Tibial nerve (tissue), 4 donors: ENCODE measurements at places on chromosomes 13 and 19.

GRCh38 chr19:43525836-43526771, 897 bp downstream of the ETHE1 start:
- no peak for DNase-seq

GRCh38 chr13:78035500-78035899, 116.9 kb upstream of the EDNRB start:
- DNase-seq, result no peak

- peak; percentile 97 for DNase-seq
Measured at GRCh38 chr19:15379083-15379998, at the start of gene AKAP8. AKAP8 (minus strand) TSS chr19:15379787; CDS start chr19:15379731, 56 bp downstream.

GRCh38 chr13:99385161-99385560, 78.0 kb upstream of the GPR183 start:
- no peak for DNase-seq

GRCh38 chr13:108176685-108177274, 38.6 kb downstream of the LIG4 start:
- DNase-seq, result no peak

DNA sequence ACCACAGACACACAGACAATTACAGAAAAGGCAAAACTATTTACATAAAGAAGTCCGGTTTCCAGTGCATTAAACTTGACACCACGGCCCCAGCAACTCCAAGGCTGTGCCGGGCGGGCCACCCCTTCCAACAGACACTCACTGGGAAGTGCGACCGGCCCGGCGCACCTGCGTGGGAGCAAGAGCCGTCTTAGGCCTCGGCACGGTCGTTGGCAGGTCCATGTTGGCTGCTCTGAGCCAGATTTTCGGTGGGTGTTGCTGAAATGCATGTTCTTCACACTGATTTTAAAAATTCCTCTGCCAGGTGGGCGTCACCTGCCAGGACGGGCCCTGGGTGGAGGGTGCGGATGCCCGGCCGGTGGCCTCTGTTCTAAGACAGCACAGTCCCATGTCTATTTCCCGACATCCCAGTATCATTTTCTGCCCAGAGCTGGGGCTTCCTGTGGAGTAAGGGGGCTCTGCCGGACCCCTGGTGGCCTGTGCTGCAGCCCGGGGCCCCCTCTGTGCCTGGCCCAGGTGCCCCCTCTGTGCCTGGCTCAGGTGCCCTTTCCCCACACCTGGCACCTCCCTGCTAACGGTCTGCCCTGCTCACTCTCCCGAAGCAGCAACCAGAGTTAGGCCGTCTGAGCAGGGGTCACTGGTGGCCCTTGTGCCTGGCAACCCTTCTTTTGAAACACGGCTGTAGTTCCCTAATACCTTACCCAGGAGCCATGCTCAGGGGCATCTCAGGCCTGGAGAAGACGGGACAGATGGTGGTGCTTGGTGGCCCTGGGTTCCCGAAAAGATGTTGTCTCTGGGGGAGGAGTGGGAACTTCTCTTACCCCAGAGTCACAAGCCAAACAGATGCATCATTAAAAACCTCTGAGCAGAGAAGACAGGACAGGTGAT, 9.2 kb downstream of the TMEM255B start:
- no peak for DNase-seq

DNA sequence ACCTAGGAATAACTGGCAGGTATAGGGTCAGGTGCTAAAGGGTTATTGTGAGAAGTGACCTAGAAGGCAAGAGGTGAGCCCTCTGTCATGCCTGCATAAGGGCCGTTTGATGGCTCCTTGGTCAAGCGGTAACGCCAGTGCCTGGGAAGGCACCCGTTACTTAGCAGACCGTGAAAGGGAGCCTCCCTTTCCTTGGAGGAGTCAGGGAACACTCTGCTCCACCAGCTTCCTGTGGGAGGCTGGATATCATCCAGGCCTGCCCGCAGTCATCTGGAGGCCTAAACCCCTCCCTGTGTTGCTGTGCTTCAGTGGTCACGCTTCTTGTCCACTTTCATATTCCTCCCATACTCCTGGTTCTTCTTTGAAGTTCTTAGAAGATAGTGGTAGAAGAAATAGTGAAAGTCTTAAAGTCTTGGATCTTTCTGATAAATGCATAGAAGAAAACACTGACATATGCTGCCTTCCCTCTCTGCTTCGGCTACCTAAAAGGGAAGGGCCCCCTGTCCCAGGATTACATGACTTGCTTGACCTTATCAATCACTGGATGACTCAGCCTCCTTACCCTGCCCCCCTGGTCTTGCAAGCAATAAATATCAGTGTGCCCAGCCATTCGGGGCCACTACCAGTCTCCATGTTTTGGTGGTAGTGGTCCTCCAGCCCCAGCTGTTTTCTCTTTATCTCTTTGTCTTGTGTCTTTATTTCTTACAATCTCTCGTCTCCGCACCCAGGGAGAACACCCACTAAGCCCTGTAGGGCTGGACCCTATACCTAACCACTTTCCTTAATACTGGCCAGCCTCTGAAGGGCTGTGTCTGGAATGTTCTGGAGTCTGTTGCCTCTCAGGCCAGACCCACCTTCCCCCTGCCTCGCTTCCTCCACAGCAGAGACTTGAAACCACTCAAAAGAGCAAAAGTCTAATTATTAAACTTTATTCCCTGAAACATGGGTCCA, 16.1 kb upstream of the ABCC4 start:
- no peak for DNase-seq

DNA sequence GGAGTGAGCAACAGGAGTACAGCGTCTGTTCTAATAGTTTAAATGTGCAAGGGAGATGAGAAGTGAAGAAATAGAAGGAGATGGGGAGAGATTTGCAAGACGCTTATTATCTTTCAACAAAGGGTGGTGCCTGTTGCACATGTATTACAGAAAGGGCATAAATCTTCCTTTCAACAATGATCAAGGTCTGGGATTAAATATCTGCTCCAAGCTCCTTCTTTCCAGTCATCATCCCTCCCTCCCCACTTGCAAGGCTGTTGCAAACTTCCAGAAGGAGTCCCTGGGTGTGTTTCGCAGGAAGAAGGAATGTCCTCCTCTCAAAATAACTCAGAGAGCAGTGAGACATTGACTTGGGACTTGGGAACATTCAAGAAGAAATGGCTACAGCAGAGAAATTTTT, 63.5 kb upstream of the MYCBP2 start:
- DNase-seq, result no peak

DNA sequence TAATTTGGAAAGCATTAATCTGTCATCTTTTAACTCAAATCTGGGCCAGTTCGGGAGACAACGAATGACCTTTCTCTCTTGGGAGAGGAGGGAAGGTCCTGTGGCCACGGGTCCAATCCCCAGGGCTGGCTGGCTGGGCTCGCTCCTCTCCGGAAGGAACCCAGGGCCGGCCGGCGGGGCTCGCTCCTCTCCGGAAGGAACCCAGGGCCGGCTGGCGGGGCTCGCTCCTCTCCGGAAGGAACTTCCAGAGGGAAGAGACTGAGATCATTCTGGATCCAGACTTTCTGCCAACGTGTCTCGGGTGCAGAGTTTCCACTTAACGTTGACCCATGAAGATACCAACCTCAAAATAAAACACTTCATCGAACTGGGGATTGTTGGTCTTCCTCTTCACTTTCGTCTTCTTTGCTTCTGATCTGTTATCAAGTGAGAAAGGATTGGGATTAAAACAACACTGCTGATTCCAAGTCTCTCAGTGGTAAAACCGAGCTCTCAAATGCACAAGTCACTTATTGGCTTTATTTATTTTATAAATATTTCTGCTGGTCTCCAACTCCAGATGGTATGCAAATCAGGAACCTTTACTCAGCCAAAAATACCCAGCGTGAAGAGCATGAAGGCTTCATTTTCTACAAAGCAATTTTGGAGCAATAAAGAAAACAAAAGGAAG, 53.3 kb upstream of the C13orf46 start:
- DNase-seq, result no peak

DNA sequence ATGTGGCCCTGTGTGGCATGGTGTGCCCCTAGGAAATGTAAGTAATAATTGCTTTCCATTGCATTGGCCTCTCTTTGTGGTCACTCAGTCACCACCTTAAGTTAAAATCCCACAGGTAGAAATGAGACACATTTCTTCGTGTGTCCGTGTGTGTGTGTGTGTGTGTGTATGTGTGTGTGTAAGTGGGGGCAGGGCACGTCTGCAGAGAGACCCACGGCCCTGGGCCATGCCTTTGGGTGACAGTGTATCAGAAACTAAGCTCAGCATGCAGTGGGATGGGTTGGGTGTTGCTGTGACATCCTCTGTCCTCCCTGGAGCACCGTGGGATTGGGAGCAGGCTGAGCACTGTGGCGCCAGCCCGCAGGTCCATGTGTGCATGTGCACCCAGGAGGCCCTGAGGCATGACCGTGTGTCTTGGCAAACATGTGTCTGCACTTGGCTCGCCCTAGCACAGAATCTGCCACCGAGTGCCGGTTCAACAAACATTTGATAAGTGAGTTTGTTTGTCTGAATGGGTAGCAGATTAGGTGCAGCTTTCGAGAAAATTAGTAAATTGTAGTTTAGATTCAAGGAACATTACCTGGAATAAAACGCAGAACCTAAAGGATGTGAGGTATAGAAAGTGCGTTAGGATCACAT, 91.8 kb downstream of the WTIP start:
- no peak for DNase-seq

- DNase-seq, result no peak
Measured at GRCh38 chr13:106755542-106755941, 187.6 kb upstream of the ARGLU1 start.

GRCh38 chr13:37870895-37871550, 1.5 kb upstream of the TRPC4 start:
- no peak for DNase-seq

DNA sequence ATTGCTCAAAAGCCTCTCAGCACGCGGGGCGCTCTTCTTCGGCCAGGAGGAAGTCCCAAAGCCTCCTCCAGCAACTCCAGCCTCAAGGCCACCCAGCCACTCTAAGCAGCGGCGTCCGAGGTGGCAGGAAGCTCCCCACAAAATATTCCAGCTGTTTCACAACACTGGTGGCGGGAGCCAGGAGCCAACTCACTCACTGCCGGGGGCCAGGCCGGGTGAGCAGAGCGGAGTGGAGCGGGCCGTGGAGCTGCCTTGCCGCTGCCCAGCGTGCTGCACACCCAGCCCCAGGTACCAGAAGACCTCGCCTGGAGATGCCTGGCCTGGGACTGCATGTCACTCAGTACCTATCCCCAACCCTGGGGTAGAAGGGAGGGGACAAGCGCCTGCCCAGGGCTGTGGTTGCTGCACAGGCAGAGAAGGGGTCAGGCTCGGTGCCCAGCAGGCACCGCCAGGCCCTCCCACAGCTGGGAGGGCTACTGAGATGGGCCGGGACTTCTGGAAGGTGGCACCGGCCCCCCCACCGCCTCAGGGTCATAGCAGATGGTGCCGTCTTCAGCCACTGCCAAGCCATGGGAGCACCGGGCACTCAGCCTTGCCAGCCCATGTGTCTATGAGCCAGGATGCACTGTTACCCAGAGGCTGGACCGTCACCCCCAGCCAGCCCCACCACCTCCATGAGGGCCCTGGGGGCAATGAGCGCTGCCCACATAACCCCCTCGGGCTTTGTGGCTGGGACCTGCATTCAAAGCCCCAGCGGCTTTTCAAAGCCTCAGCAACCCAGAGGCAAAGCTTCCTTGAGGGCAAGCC, 59.2 kb downstream of the MLLT1 start:
- DNase-seq, result peak; percentile 66

DNA sequence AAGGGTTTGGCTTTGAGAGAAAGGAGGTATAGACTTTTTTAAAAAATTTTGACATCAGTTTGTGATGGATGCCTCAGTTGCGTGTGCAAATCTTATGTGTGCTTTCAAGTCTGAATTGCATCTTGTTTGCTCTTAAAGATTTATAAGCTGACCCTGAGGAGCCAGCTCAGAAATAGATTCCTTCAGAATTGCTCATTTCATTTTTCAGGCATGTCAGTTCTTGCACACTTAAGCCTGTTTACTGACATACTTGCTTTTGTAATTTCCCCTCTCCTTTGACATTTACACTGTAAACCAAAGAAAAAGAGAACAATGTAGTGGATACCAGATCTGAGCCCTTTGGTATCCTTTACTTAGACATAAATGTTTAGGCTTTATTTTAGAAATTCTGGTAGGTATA, 87.6 kb downstream of the RNF17 start:
- DNase-seq, result no peak

- no peak for DNase-seq
Measured at GRCh38 chr13:59931621-59932020, 232.1 kb downstream of the DIAPH3 start.

DNA sequence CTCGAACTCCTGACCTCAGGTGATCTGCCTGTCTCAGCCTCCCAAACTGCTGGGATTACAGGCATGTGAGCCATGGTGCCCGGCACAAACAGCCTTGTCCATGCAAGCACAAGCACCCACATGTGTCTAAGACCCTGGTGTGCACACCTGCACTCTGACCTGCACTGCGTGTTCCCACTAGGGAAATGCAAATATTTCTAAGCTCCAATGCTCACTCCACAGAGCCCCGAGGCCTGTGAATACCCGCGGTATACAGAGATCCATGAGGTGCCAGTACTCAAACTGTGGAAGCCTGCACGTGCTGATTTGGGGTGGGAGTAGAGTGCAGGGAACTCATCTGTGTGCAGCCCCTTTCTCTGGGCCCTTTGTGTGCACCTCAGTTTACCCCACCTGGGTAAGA, 14.7 kb downstream of the GADD45B start:
- no peak for DNase-seq

GRCh38 chr13:59112221-59112718, 1051.5 kb downstream of the DIAPH3 start:
- no peak for DNase-seq

GRCh38 chr13:31096654-31097302, 64.9 kb downstream of the HSPH1 start:
- no peak for DNase-seq

DNA sequence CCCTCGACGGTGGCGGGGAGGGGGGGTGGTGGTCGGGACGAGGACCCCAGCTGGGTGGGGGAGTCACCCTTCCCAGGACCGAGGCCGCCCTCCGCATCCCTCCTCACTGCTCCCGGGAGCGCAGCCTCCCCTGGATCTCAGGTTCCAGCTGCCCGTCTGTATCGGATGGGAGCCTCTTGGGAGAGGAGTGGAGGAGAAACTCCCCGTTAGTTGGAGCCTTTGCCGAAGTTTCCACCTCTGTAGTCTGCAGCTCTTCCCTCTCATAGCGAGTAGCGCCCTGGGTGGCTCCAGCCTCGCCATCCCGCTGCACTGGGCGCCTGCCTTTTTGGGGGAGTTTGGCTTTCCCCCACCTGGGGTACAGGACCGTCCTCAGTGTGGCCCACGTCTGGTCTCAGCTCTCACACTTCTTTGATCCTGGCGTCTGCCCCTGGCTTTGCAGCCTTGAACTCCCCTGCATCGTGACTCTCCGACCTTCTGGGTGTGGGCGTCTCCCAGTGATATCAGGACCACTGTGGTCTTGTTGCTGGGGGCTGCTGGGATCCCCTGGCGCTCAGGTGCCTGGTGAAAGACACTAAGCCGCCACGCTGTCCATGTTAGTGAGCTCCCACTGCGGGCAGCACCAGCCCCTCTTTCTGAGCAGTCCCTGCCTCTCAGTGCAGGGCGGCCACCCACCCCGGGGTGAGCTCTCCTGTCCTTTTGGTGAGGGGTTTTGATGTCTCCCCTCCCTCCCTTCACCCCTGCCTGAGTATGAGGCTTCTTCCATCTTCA, 1.1 kb downstream of the CNOT3 start:
- no peak for DNase-seq
